ENCODE measurements at places on chromosomes 4 and X.

DNA sequence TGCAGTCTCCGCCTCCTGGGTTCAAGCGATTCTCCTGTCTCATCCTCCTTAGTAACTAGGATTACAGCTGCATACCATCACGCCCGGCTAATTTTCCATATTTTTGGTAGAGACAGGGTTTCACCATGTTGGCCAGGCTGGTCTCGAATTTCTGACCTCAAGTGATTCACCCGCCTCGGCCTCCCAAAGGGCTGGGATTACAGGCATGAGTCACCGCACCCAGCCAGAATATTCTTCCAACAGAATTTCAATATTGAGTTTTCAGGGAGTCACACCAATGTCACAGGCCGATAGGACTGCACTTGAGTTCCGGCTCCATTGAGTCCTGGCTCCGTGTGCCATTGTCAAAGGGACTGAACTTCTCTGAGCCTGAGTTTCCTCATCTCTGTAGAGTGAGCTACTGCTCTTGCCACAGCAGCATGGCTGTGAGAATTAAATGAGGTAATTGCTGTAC lies 82.9 kb downstream of the CLCN4 start:
- ATAC-seq = peak; percentile 93

- ATAC-seq = no peak
Measured at GRCh38 chr4:120215350-120215749, 148.7 kb upstream of the MAD2L1 start.

DNA sequence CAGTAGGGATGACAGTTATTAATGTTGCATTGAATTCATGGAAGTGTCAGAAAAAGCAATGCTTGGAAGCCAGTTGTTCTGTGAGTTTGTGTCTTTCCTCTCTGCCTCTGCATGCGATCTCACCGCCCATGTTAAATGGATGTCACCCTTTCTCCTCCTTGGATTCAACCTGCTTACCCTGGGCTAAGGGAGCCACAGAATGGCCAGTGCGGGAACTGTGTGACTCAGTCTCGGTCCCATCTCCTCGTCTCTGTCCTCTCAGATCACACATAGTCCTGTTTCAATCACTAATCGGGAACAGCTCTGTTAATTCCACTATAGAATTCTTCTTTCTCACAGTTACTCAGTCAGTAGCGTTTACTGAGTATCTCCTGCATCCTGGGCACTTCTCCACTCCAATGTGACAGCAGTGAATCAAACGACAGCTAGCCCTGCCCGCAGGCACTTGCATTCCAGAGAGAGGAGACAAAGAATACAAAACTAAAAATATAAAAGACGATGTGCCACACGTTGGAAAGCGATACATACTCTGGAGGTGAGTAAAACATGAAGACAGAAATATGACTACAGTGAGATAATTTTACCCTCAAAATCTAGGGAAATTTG lies 53.6 kb upstream of the TLR3 start:
- ATAC-seq = no peak

- no peak for ATAC-seq
Measured at GRCh38 chr4:187166886-187167512, 443.3 kb upstream of the FAT1 start.

- ATAC-seq = no peak
Measured at GRCh38 chrX:40950546-40950945, 134.7 kb upstream of the USP9X start.

- ATAC-seq = no peak
Measured at GRCh38 chr4:85952972-85953650, 406.7 kb downstream of the MAPK10 start.

DNA sequence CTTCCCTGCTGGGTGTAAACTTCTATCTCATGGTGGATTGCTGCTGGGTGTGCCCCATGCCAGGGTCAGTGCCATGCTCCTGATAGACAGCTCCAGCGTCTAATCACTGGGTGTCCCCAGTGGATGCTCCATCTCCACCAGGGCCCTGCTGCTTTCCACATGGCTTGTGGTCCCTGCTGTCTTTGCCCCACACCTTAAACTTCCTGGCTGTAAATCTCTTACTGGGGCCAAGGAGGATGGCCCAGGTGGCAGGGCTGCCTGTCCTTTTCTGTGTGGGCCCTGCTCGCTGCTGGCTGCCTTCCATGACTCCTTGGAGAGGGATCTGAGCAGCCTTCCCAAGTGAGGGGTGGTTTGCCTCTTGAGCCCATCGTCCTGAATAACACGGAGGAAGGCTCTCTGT lies 51.8 kb downstream of the RGS12 start:
- no peak for ATAC-seq

GRCh38 chrX:120251471-120252011 lies 929 bp downstream of the ZBTB33 start:
- peak; percentile 2 for ATAC-seq

DNA sequence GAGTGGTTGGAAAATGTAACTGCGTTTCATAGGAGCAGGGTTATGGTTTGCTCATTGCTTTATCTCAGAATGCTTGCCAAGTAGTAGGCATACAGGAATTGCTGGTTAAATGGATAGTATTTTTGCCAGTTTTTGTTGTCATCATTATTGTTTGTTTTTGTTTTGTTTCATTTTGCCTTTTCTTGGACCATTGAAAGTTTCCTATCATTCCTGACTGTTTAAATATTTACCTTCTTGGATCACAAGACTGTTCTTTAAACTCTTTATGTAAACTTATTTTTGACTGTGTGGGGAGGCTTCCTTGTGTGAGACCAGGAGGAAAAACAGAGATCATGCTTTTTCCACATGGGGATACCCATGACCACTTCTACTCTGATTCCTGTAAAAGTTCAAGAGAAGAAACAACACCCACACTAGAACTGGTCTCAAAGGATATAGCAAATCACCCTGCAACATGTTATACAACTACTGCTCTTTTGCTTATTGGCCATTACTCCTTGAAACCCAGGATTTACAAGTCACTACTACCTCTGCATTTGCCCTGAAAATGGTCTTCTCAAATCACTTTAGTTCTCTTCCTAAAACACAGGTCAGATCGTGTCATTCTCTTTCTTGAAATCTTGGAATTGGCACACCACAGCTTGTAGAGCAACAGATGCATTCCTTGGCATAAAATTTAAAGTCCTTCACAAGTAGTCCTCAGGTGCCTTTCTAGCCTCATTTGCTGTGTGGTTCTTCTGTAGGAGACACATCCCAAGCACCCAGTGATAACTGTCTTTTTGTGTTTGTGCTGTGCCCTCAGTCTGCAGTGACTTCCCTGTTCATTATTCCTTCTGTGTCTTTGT lies 51.3 kb downstream of the FNIP2 start:
- ATAC-seq = peak; percentile 52

- ATAC-seq = no peak
Measured at GRCh38 chr4:64330143-64330542, 79.1 kb downstream of the TECRL start.

- ATAC-seq = no peak
Measured at GRCh38 chr4:13704035-13704434, 76.5 kb upstream of the BOD1L1 start.

GRCh38 chr4:125649452-125649851 lies 334.7 kb downstream of the FAT4 start:
- no peak for ATAC-seq

DNA sequence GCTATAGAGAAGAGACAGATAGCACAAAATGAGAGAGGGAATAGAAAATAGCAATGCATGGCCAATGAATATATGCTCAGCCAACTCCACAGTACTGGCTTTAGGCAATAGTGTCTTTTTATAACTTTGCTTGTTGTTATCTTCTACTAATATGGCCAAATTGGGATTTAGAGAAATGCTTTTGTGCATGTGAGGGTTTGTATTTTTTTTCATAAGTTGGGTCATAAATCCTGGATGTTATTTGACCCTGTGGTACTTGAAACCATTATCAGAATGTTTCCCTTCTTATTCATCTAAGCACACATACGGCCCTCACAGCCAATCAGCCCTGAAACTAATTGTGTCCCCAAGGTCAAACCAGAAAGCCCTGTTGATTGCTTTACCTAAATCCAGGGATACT lies 35.2 kb upstream of the LPAR4 start:
- no peak for ATAC-seq

- ATAC-seq = peak; percentile 38
Measured at GRCh38 chr4:59612235-59612634, 1587.9 kb upstream of the ADGRL3 start.

GRCh38 chr4:181416966-181417365 lies 826.2 kb upstream of the TENM3 start:
- ATAC-seq = no peak

- no peak for ATAC-seq
Measured at GRCh38 chr4:88859191-88859812, 161.7 kb upstream of the NAP1L5 start.

- no peak for ATAC-seq
Measured at GRCh38 chrX:134821901-134822300, 163.6 kb upstream of the PLAC1 start.

DNA sequence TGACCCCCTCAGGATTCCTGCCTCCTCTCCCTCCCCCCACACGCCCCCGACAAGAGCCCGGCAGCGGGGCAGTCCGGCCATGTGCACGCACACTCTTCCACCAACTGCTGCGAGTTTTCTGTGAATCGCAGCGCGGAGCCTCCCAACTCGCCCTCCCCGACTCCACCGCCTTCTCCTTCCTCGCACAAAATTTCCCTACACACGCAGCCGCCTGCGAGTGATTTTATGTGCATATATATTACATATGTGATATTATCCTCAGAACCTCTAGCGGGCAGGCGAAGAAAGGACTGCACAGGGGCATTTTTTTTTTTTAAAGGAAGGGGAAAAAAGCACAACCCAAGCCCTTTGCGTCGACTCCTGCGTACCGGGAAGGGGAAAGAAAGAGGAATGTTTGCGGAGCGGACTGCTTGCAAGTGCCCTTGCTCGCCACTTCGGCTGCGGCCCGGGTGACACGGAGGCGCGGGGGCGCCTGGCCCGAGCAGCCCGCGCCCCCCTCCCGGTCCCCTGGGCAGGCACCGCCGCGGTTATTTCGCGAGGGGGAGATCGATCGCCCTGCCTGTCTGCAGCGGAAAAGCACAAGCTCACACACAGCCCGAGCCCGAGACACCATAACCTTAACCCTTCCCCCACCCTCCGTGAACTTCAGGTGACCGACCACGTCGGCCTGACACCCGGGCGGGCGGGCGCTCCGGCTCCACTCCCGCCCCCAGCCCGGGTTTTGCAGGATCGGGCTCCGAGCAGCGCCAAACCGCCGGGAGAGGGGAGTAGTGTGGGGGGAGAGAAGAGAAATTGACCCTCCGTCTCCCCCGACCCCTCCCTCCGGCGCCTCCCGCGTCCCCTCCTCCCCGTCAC lies 2.3 kb downstream of the ZNF827 start:
- ATAC-seq = peak; percentile 68

DNA sequence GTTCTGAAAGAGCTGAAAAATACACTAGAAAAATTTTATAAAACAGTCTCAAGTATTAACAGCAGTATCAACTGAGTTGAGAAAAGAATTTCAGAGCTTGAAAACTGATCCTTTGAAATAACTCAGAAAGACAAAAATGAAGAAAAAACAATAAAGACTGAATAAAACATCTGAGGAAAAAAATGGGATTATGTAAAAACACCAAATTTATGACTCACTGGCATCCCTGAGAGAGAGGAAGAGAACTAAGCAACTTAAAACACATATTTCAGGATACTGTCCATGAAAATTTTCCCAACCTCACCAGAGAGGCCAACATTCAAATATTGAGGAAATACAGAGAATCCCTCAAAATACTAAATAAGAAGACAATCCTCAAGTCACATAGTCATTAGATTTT lies 22.9 kb downstream of the PABPC4L start:
- no peak for ATAC-seq

DNA sequence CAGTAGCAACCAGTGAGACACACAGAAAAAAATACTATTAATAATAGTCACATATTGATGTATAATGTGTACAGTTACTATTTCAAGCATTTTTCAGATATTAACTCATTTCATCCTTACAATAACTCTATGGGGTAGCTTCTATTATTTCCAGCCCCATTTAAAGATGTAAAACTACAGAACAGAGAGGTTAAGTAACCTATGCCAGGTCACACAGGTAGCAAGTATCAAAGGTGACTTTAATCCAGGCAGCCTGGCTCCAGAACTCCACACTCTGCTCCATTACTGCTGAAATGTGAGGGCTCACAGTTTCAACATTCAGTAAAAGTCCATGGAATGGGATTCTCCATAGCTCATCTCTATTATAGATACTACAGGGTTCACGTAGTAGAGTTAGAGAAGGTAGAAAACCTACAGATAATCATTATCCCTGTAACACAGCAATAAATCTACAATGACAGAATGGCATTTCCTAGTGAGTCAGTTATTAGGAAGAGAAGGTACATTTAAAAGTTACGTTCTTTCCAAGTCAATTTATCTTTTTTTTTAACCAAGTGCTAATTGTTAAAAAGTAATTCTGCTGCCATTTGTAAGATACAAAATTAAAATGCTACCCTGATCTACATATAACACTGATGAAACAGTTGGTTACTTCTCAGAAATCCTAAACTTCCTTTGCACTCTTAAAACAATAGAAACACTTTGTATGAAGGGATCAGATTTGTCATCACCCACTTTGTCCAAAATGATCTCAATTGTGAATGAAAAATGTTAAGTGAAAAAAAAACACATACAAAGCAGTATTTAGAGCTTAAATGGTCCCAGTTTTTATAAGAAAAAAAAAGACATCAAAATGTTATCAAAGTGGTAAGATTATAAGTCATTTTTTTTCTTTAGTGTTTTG lies 18.7 kb downstream of the RELL1 start:
- ATAC-seq = no peak

DNA sequence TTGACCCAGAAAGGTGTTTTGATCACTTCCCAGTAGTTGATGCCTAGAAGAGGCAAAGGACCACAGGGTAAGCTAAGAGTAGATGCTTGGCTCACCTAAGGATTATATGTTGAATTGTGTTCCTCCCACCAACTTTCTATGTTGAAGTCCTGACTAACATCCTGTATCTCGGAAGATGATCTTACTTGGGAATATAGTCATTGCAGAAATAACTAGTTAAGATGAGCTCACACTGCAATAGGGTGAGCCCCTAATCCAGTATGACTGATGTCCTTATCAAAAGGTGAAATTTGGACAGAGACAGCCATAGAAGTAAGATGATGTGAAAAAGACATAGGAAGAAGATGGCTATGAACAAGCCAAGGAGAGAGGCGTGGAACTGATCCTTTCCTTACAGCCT lies 3.3 kb upstream of the HMGB2 start:
- no peak for ATAC-seq

DNA sequence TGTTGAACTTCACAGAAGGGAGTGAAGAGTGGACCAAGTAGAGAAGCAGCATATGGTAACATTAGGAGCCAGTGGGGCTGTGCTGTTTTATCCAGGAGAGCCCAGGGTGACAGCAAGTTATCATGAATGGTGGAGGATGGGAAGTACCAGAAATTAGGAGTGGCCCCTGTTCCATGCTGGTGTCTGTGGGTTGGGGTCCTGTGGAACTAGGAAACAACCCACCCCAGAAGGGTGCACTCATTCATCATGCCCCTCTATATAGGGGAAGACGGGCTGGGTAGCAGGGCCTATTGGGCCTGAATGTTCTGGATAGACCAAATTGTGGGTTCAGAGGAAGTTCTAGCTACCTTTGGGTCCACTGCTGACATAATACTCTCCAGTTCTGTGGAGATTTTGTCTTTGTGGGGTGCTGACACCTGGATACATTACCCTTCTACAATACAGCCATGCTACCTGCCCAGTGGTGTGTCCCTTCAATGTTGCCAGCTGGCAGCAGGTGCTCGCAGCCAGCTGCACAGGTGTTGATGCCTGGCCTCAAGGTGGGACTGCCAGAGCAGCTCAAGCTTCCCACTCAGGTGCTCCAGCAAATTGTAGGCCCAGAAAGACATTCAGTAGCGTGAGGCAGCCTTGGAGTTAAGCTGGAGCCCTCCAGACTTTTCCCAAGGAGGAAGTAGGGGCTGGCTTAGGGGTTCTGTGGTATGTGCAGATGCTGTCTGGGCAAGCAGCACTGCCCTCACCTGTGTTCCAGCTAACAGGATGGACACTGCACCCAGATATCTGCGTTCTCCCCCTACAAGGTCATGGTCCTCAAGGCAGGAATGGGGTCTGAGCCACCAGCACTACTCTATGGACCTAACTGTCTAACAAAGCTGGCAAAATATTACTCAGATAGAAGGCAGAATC lies 106.5 kb downstream of the NHSL2 start:
- ATAC-seq = no peak
